ENCODE measurements at places on chromosomes 1 and 21. TPM values are rescaled to one million over a fixed set of nuclear protein-coding genes. Genes with fewer than 3 reads are reported as not detected.

The NGF gene
- total RNA-seq = not detected

The UBL4B gene
- not detected for total RNA-seq

The FCGR3B gene
- total RNA-seq = not detected

The LRP8 gene
- total RNA-seq = 11.5 TPM

The SPRR5 gene
- not detected for total RNA-seq

The OR10Z1 gene
- not detected for total RNA-seq

The OR2W3 gene
- total RNA-seq = 1.3 TPM

The EFCAB14 gene
- total RNA-seq = 38.3 TPM

The C1orf21 gene
- 0.45 TPM for total RNA-seq

The ZFYVE9 gene
- total RNA-seq = 5.4 TPM

DNA sequence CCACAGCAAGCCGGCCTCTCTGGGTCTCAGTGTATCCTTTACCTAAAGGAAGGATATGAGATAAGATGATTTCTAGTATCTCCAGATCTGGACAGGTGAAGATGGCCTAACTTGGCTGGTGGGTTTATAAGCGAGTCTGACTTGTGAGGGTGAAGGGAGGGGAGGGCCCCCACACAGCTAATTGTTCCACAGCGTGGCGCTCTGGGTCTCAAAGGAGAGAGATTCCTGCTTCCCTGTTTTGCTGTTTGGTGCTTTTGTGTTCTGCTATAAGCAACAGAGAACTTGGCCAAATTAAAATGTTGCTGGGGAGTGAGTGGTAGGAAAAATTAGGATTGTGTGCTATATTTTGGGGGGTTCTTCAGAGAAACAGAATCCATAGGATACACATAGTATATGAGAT lies 28.9 kb upstream of the NLRP3 start:
- DNase-seq = no peak

DNA sequence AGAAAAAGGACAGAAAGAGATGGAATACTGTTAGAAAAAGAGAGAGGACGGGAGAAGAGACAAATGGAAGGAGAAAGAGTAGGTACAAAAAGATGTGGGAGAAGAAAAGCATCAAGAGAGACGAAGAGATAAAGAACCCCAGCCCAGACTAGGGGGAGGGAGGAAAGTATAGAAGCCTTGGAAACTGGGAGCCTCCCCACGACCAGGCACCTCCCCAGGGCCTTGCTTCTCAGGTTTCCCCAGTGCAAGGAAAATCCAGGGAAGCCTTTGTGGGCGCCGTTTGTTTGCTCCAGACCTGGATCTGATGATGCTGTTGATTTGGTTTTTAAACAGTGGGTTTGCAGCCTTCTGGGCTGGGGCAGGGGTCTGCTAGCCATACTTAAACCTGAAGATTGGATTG lies 15.2 kb upstream of the ALX3 start:
- no peak for DNase-seq

GRCh38 chr1:30837653-30838052 lies 70.9 kb downstream of the SDC3 start:
- DNase-seq = no peak

DNA sequence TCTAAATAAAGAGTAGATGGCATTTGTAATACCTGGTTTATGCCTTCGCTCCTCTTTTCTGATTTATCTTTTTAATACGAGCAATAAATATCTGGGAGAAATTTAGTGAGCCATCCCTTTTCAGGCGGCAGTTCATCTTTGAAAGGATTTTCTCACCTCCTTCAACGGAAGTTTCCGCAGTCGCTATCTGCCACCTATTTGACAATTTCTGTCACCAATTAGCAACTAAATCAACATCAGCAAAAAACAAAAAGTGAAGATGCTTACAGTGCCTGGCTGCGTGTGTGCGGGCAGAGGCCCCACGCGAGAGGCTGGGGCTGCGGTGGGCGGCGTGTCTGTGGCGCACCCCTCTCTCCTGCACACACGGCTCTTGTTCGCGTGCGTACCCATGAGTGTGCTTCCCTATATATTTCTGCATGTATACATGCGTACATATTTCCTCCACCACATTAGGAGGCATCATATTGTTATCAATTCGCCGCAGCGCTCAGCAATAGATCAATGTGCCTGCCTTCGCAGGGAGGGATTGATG lies 117.3 kb upstream of the BARHL2 start:
- no peak for DNase-seq

GRCh38 chr1:159509440-159510228 lies 26.2 kb downstream of the OR10J5 start:
- no peak for DNase-seq

DNA sequence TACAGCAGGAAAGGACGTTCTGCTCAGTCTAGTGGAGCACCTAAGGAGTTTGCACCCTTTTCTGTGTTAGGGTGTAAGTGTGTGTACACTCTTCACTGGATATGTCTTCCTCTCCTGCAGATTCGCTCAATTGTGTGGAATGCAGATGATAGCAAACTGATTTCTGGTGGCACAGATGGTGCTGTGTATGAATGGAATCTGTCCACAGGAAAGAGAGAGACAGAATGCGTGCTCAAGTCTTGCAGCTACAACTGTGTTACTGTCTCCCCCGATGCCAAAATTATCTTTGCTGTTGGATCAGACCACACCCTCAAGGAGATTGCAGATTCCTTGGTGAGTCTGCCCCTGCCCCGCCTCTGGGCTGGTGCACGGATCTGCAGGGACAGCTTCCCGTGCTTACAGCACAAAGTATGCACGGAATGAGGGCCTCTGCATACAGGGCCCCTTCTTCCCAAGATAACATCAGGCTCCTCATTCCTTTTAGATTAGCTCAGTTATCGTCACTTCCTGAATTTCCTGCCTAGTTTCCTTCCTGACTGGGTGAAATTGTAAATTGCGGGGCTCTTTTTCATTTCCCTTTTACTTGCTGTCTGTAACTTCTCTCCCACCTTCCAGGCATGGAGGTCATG lies 34.6 kb downstream of the CFAP57 start:
- DNase-seq = no peak

- DNase-seq = no peak
These were observed 620.9 kb downstream of the PLPP3 start for GRCh38 chr1:55958498-55958897.

DNA sequence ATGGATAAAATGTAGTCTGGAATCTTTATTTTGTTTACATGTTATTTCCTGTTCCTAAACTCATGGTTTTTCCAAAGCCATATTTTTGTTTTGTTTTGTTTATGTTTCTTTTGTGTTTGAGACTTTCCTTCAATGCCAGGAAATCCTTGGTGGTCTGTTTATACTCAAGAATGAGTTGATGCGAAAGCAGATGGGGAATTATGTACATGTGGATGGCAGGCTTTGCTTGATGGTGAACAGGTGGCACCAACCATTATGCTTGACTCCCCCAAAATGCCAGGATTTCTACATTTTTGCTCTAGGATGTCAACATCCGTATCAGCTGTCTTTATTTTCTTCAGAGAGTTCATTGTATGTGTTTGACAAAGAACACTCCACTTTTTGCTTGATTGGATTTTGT lies 448.5 kb downstream of the PRDM2 start:
- DNase-seq = no peak

DNA sequence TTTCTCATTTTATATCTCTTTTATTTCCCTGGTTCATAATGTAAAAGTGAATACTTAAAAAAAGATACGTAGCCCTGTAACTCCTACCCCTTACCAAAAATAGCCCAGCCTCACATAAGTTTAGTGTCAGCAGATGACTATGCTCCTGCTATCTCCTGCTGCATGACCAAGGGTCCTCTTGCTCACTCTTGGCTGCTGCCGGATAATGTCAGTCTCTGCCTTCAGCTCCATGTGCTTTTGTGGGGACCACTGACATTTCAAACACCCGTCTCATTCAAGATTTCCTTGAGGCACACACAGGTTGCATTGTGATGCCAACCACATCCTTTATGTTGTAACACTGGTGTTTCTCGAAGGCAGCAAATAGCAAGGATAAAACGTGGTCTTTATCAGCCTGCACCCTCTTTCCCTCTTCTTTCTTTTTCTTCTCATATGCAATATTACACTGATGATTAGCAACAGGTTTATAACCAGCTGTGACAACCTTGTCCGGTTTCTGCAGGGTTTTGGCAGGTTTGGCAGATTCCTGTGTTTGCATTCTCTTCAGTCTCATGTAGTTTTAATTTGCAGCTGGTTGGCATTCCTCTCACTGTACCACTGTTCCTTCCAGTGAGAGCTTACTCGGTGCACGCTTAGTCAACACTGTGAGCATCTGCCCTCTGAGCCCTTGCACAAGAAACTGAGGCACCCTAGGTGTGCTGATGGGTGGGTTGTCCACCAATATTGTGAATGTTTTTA lies 62.2 kb downstream of the ZNF684 start:
- DNase-seq = no peak

GRCh38 chr1:11893907-11894251 lies 32.3 kb downstream of the KIAA2013 start:
- DNase-seq = peak; percentile 58

DNA sequence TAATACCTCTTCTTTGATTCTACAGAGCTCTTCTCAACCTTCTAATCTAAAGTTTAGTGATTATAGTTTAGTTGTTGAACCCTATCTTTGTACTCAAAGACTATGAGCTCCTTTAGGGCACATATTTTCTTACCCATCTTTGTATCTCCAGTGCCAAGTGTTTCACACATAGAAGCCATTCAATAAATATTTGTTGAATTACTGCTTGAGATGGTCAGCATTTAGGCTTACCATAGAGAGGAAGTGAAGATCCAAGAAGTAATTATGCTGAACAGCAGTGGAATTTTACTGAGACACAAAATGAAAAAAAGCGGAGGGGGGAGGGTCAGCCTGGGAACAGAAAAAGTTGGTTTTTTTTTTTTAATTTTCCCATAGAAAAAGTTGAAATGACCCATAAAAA lies 21.9 kb downstream of the PIK3R3 start:
- no peak for DNase-seq

- DNase-seq = no peak
These were observed 45.8 kb upstream of the NTPCR start for GRCh38 chr1:232904566-232904965.

DNA sequence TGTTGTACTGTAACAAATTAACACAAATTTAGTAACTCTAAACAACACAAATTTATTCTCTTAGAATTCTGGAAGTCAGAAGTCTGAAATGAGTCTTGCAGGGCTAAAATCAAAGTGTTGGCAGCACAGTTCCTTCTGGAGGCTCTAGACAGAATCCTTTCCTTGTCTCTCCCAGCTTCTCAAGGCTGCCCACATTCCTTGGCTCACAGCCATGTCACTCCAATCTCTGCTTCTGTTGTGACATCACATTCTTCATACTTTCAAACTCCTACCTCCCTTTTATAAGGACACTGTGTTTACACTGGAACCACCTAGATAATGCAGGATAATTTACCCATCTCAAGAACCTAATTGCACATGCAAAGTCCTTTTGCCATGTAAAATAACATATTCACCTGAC lies 225.0 kb upstream of the PRMT6 start:
- DNase-seq = no peak

DNA sequence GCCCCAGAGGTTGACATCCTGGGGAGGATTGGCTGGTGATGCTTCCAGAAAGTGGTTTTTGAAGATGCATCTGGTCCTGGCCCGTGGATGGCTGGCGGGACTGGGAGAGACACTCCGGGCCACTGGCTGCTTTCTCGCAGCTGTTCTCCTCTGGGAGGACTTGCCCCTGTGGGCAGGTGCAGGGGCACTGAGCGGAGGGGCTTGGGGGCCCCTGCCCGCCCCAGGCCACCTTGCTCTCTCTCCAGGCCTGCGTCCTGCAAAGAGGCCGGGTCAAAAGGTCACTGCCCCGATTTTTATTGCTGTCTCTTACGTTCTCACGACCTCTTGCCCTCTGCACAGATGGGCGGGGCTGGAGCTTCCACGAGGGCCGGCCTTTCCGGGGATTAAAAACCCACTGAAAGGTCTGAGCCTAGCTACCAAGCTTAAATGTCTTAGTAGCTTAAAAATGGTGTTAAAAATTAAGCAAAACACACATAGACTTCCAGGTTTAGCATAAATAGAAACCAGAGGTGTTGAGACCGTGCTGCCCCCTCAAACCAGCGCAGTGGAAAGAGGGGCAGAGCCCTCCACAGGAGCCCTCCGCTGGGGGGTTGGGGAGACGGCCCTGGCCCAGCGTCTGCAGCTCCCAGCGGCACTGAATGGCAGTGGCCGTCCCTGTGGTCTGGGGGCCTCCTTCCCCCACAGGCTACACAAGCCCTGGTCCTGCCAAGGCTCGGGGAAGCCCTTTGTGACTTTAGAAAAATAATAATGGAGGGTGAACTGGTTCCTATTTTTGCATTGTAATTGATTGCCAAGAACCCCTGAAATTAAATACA lies 43.9 kb downstream of the SKI start:
- no peak for DNase-seq

All from CD4-positive, alpha-beta T cell (primary cell).